ENCODE measurements at places on chromosomes 4 and X. TPM values are rescaled to one million over a fixed set of nuclear protein-coding genes. Genes with fewer than 3 reads are reported as not detected.

GRCh38 chr4:138329506-138330070, 87.4 kb upstream of the SLC7A11 start:
- no peak for DNase-seq

- DNase-seq: no peak
These were observed 28.3 kb upstream of the CD99L2 start for GRCh38 chrX:150926791-150927190.

The TMPRSS11B gene
- total RNA-seq: not detected

The DSPP gene
- 0.06 TPM for total RNA-seq

- DNase-seq: no peak
These were observed 713.5 kb downstream of the ADGRL3 start for GRCh38 chr4:61913619-61914018.

The CENPVL2 gene
- total RNA-seq: not detected

- DNase-seq: no peak
These were observed 471.2 kb downstream of the IQCM start for GRCh38 chr4:149344436-149344835.
